Caco-2 (cell line): ENCODE measurements at places on chromosomes 11 and 22. TPM values are rescaled to one million over a fixed set of nuclear protein-coding genes. Genes with fewer than 3 reads are reported as not detected.

GRCh38 chr11:31956310-31956709, 134.6 kb upstream of the RCN1 start:
- DNase-seq = no peak

Gene TOMT
- not detected in 2 replicates for total RNA-seq

DNA sequence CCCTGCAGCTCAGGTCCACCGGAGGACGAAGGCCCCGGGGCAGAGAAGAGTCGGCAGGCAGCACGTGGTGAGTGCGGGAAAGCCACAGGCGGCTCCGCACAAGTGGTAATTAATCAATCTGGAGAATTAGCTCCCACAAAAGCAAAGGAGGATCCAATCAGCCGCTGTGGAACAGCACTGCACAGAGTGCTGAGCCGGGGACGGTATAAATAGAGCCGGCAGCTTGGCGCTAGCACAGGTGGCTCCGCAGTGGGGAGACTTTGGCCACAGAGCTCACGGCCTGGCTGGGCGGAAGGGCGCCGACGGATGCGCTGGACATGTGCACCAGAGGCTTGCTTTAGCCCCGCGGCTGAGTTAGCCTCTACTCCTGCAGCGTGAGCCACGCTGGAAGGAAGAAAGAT, 48.9 kb downstream of the IGSF9B start:
- DNase-seq = no peak

GRCh38 chr11:119222308-119222707, 16.2 kb downstream of the CBL start:
- DNase-seq = no peak

Gene HYLS1
- total RNA-seq = 2.0 and 2.5 TPM in 2 replicates
